ENCODE measurements at places on chromosomes 13 and 19.

GRCh38 chr19:40619333-40620160, 18.4 kb downstream of the LTBP4 start:
- no peak for ATAC-seq

GRCh38 chr13:74219566-74219965, 85.4 kb upstream of the KLF12 start:
- ATAC-seq = no peak

- ATAC-seq = no peak
These were observed 14.4 kb upstream of the AKAP8 start for GRCh38 chr19:15393963-15394362.

DNA sequence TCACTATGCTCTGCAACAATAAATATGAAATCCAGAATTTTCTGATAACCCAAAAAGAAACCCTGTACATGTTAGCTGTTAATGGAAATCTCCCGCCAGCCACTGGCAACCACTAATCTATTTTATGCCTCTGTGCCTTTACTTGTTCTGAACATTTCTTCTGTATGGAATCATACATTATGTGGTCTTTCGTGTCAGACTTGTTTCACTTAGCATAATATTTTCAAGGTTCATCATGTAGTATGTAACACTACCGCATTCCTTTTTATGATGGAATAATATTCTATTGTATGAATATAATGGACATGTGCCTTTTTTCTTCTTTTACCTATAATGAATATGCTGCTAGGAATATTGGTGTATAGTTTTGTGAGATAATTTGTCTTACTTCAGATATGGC, 1123.3 kb downstream of the EFNB2 start:
- ATAC-seq = no peak

- ATAC-seq = peak; percentile 73
These were observed 24.9 kb downstream of the NFILZ start for GRCh38 chr19:8655340-8655709.

- ATAC-seq = no peak
These were observed 143.8 kb downstream of the EFNB2 start for GRCh38 chr13:106391681-106392080.

GRCh38 chr19:29277102-29277501, 64.2 kb upstream of the UQCRFS1 start:
- ATAC-seq = peak; percentile 99

GRCh38 chr19:8245869-8246835, 37.0 kb downstream of the CERS4 start:
- ATAC-seq = no peak

DNA sequence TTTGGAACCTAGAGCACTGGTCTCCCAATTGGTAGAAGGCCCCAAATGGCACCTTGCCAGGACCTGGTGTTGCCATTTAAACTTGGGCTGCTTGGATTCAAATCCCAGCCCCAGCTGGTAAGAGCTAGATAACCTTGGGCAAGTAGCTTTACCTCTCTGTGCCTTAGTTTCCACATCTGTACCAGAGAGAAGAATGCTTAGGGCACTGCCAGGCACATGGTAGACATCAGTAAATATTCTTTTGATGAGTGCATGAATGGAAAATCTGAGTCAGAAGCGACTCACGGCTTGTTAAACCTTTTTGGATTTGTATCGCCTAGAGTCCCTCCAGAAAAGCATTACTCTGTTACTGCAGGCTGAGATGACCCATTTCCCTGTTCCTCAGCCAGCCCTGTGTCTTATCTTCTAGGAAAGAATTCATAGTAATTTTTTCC, 90.9 kb downstream of the SIPA1L3 start:
- peak; percentile 64 for ATAC-seq

DNA sequence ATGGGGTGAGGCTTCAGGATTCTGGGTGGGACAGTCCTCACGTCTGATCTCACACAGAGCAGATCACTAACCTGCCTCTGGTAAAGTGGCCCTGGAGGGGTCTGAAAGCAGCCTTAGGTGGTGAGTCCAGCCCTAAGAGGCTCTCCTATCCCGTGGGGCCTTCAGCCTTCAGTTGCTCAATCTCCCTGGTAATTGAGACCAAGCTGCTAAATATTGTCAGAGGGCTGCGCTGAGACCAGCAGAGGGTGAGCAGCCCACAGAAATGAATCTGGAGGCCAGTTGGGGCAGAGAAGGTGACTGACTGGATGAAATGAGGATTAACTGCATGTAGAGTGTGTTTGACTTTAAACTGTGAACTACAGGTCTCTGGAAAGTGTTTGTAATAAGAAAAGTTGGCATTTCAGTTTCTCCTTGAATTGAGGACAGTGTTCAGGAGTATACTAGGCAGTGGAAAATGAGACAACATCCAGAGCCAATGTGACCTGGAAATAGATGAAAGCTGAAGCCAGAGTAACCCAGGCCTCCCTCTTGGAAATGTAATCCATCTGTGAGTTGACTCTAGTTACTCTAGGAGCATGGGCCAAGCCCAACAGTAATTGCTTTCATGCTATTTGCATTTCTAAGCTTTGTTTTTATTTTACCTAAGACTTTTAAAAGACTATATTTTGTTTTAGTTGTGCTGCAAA, 14.3 kb upstream of the HSPH1 start:
- no peak for ATAC-seq

- ATAC-seq = no peak
These were observed 104.2 kb downstream of the HSPH1 start for GRCh38 chr13:31057403-31058033.

GRCh38 chr19:14390548-14390947, 9.3 kb downstream of the ADGRE5 start:
- no peak for ATAC-seq

DNA sequence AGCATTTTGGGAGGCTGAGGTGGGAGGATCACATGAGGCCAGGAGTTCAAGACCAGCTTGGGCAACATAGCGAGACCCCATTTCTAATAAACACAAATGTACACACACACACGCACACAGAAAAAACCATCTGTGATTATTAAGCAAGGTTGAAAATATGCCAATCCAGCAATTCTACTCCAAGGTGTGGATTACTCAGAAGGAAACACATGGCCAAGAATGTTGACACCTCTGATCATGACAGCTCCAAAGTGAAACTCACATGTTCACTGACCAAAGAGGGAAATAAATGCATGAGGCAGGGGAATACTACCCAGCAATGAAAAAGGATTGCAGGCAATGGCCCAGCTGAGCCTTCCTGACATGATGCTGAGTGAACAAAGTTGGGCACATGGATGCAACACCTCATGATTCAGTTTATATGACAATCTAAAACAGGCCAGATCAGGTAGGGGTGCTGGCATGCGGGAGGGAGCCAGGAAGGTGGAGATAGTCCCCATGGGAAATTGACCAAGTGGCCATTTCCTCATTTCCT, 4.4 kb downstream of the DOCK6 start:
- ATAC-seq = no peak

DNA sequence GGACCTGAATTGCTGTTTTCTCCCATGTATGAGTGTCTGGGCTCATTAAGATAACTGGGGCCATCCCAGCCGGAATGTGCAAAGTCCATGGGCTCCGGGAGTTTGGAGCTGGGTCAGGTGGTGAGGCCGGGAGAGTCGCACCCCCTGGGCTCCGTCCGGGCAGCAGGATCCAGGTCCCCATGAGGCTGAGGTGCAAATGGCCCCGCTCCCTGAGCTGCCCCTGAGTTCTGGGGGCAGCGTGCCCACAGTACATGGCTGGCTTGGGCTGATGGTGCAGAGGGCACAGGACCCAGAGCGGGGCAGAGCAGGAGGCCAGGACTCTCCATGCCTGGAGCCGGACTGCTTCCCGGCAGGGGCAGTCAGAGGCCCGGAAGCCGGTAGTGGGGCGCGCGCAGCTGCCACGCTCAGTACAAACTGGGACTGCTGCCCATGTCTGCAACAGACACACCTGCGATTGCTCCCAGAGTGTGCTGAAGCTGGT, 136.0 kb downstream of the KDM4B start:
- no peak for ATAC-seq

DNA sequence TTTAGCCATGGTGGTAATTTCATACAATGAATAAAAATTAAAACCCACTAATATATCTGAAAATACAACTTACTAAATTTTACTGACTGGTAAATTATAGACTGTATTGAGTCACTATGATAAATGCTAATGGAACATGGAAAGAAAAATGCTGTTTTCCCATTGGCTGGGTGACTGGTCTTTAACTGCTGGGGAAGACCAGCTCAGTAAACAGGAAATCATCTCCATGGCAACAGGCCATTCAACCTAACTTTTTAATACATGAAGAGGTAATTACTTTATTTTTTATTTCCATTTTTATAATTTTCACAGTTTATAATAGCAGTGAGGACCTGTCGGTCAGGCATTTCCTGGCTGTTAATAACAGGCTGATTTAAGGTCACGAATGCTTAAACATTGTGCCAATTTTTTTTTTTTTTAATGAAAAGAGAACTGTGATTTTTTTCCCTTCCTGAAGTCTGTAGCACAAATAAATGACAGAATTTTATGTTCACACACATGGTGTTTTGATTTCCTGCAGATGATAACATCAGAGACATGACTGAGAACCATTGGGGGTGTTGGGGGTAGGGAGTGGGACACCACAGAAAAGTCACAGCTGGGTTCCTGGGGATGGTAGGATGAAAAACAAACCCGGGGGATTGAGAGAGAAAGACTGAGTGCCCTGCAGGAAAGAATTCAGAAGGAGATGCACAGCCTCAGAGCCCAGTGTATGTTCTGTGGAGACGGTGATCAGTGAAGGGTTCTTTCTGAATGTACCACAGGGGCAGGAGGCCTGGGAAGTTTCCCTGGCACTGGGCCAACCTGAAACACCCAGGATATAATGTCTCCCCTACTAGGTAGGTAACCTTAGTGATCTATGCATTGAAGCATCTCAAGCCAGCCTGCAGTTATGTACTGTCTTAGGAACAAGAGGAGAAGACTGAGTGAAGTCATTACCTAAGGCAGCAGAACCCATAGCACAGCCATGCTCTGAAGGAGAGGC, 297.1 kb downstream of the COG6 start:
- ATAC-seq = peak; percentile 35

GRCh38 chr19:52734331-52734892, 432 bp downstream of the ZNF611 start:
- peak; percentile 41 for ATAC-seq

- ATAC-seq = peak; percentile 58
These were observed 520 bp downstream of the ZNF787 start for GRCh38 chr19:56120371-56121179.

- ATAC-seq = no peak
These were observed 309.9 kb upstream of the SLITRK1 start for GRCh38 chr13:84192125-84192524.

DNA sequence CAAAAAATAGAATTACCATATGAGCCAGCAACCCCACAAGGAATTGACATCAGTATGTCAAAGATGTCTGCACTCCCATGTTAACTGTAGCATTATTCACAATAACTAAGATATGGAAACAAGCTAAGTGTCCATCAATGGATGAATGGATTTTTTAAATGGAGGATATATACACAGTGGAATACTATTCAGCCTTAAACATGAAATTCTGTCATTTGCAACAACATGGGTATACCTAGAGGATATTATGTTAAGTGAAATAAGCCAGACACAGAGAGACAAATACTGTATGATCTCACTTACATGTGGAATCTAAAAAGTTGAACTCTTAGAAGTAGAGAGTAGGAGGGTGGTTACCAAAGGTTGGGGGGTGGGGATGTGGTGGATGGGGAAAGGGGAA, 8.0 kb upstream of the ZNF567 start:
- ATAC-seq = no peak

- no peak for ATAC-seq
These were observed 3.6 kb downstream of the CD37 start for GRCh38 chr19:49338691-49339300.

DNA sequence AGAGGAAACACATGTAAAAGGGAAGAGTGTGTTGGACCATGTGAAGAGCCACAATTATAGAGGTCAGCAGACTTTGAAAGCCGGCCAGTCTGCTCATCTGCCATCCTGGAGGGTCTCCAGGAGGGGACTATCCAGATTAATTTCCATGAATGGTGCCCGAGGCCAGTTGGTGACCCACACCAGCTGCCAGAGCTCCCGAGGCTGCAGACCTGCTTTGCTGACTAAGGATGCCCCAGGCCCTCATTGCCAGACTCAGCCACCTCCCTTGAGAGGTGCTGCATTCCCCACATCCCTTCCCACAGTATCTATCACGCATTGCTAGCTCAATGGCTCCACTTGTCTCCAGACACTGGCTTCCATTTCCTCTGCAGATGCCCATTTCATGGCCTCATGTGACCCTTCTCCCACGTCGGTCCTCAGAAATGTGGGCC, 110.3 kb downstream of the NALCN start:
- no peak for ATAC-seq

- no peak for ATAC-seq
These were observed 149.6 kb downstream of the SIPA1L3 start for GRCh38 chr19:38056646-38057045.

GRCh38 chr19:45376045-45376724, 5.8 kb upstream of the ERCC2 start:
- no peak for ATAC-seq

GRCh38 chr13:27043013-27043412, 128.6 kb downstream of the USP12 start:
- peak; percentile 79 for ATAC-seq

DNA sequence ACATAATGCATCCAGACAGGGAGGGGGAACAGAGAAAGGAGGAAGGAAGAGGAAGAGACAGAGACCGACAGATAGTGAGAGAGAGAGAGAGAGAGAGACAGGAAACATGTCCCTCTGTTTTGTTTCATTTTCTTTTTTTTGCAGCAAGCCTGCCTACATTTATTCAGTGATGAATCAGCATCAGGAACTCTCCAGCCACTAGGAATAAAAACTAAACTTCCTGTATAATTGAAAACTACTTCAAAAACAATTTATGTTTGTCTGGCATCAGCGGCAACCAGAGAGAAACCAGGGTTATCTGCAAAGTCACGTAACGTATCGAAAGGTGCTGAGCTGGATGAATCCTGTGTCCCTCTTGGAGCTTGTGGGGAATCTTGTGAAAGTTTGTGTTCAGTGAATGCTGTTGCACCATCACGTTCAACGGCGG, 148.6 kb upstream of the SOX21 start:
- peak; percentile 67 for ATAC-seq

GRCh38 chr19:13864046-13864666, 12.8 kb upstream of the NANOS3 start:
- ATAC-seq = no peak

GRCh38 chr13:79780240-79780639, 299.3 kb downstream of the NDFIP2 start:
- no peak for ATAC-seq

GRCh38 chr19:50567052-50567841, 988 bp downstream of the LRRC4B start:
- ATAC-seq = no peak

GRCh38 chr13:64074971-64075474, 2659.4 kb upstream of the PCDH20 start:
- no peak for ATAC-seq

Measured in activated T-helper 17 cell treated with anti-CD3 and anti-CD28 coated beads, Interleukin-2, amount 50 U/mL, for 72 hours (primary cell).